ENCODE measurements at places on chromosomes 16 and 17. TPM values are rescaled to one million over a fixed set of nuclear protein-coding genes. Genes with fewer than 3 reads are reported as not detected.

DNA sequence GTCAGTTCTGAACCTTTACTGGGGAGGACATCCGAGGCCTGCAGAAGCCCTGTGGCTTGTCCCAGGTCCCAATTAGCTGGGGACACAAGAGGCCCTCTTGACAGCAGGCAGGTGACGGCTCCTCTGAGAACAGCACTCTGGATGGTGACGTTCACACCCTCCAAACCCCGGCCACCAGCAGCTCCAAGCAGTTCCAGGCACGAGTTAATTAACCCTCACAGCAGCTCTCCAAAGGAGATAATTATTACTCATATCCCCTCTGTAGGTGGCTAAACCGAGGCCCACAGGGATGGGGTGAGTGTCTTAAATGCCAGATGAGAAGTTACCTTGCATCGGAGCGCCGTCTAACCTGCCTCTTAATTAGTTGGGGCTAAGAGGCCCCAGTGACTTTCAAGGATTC is 168.9 kb upstream of the CIBAR2 start:
- no peak for DNase-seq

DNA sequence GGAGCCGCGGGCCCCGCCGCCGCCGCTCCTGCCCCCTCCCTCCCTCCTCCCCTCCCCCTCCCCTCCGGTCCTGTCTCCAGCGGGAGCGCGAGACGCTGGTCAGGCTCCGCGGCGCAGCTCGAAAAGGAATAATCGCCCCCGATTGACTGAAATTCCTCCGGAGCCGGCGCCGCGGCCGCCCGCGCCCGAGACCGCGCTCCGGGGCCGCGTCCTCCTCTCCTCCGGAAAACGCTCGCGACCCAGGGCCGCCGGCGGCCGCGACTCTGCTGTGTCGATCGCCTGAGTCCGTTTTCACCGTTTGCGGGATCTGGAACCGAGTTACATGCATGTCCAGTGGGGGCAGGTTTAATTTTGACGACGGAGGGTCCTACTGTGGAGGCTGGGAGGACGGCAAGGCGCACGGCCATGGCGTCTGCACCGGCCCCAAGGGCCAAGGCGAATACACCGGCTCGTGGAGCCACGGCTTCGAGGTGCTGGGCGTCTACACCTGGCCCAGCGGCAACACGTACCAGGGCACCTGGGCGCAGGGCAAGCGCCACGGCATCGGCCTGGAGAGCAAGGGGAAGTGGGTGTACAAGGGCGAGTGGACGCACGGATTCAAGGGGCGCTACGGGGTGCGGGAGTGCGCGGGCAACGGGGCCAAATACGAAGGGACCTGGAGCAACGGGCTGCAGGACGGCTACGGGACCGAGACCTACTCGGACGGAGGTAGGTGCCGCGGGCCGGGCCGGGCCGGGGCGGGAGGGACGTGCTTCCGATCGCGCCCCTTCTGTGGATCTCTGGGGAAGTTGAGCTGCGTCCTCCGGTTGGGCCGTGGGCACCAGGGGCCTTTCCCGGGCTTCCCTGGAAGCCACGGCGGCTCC is 744 bp downstream of the JPH3 start:
- no peak for DNase-seq

DNA sequence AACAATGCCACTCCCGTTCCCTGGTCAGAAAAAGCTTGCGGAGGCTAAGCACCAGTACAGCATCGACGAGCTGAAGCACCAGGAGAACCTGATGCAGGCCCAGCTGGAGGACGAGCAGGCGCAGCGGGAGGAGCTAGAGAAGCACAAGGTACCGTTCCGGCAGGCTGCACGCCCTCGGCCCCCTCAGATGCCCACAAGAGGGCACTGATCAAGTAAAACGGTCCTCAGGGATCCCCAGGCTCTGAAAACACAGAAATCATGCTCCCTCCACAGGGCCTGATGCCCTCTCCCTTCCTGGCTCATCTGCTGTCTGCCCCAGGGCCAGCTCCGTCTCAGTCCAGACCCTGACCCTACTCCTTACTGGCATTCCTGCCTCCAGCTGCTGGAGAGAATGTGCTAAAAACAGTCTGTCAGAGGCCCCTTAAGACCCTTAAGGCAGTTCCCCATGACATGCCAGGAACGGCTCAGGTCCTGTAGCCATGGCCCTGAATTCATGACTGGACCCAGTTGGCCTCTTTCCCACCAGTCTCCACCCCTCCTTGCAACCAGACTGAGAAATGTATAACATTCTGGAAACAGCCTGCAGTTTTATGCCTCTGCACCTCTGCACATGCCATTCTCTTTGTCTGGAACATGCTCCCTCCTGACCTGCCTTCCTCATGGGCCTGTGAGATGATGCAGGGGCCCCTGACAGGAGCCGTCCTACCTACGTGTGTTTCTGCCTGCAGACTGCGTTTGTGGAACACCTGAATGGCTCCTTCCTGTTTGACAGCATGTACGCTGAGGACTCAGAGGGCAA is 21.8 kb downstream of the DRC3 start:
- peak; percentile 31 for DNase-seq

Gene HAS3
- 0.27 TPM for total RNA-seq

Gene RPGRIP1L
- 1.7 TPM for total RNA-seq

Gene SLC7A6
- total RNA-seq = 44.2 TPM
